ENCODE measurements at places on chromosomes 12 and 14. TPM values are rescaled to one million over a fixed set of nuclear protein-coding genes. Genes with fewer than 3 reads are reported as not detected.

GRCh38 chr14:43938588-43939281 lies 568.3 kb downstream of the FSCB start:
- no peak overlapping the region for H3K4me3 ChIP-seq
- no peak for DNase-seq
- no peak overlapping the region for H3K27ac ChIP-seq
- H3K36me3 ChIP-seq = no peaks in the 10 kb centered on the region

DNA sequence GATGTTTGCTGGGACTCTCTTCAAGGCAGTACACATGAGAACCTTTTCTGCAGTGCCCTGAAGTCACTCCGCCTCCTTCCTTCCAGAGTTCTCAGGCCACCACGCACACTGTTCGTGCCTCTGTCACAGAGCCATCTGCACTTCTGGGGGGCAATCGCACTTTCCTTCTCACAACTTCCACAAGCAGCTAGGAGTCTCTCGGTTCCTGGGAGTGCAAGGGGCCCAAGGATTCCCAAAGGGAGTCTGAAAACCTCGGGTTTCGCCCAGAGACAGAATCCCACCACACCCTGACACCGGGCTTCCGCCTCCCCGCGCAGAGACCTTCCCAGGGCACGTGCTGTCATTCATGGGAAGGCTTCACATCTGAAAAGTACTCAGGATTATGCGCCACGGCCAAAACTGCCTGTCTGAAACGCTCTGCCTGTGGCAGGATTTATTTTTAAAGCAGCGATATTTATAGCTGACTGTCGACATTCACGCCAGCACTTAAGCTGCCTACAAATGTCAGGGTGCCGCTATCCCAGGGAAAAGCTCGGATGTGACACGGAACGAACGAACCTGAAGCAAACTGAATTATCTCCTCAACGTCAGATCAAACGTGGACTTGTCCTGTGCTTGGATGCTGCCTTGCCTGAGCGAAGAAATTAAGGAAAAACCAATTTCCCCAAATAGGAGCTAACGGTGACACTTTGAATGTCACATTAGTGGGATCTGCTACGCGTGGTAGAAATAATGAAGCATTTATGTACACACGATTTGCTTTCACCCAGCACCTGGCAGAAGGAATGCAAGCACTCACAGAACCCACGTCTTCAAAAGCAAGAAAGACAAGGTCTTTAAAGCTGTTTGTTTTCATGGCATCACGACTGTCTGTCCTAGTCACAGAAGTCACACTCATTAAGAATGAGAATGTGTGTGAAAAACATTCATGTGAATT lies 154.0 kb downstream of the PIWIL1 start:
- DNase-seq = no peak
- H3K36me3 ChIP-seq = no peaks in the 10 kb centered on the region
- H3K27me3 ChIP-seq = no peaks in the 10 kb centered on the region
- peaks cover 10% of the 10 kb centered on the region for H3K4me1 ChIP-seq
- H3K27ac ChIP-seq = no peak overlapping the region

DNA sequence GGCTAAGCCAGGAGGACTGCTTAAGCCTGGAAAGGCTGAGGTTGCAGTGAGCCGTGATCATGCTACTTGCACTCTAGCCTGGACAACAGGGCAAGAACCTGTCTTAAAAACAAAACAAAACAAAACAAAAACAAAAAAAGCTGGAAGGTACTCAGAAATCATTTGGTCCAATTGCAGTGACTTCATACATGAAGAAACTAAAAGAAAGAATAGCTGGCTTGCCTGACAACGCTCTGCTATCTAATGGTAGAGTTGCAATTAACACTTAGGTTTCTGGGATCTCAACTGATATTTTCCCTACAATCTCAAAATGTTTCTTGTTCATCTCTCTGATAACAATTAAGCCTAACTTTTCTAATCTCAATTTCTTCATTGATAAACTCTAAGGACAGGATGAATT lies 13.7 kb downstream of the EEA1 start:
- peaks cover 21% of the 10 kb centered on the region for H3K4me1 ChIP-seq
- DNase-seq = no peak
- no peaks in the 10 kb centered on the region for H3K36me3 ChIP-seq
- no peak overlapping the region for H3K27ac ChIP-seq
- no peaks in the 10 kb centered on the region for H3K27me3 ChIP-seq
- H3K4me3 ChIP-seq = no peak overlapping the region

- H3K27ac ChIP-seq = no peak overlapping the region
- no peaks in the 10 kb centered on the region for H3K27me3 ChIP-seq
- H3K4me3 ChIP-seq = no peak overlapping the region
- H3K4me1 ChIP-seq = no peaks in the 10 kb centered on the region
- H3K36me3 ChIP-seq = no peaks in the 10 kb centered on the region
These were observed 81.0 kb upstream of the CCDC196 start for GRCh38 chr14:66405158-66405557.

DNA sequence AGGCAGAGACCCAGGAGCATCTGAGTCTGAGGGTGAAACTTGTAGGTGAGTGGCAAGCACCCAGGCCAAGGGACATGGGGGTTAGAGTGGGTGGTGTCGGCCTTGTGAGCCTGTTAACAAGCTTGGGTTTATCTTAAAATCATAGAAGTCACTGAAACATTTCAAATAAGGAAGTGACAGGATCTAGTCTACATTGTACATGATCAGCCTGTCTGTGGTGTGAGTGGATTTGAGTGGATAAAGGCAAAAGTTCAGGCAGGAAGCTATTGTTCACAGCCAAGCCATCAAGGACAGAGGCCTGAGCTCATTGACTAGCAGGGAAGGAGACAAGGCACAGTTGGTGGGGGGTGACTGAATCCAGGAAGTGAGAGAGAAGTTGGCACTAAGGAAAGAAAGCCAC lies 59.3 kb upstream of the FKBP4 start:
- H3K36me3 ChIP-seq = no peaks in the 10 kb centered on the region
- peak; percentile 83 for DNase-seq
- H3K27ac ChIP-seq = no peak overlapping the region
- H3K4me3 ChIP-seq = no peak overlapping the region
- H3K27me3 ChIP-seq = peaks cover 42% of the 10 kb centered on the region

GRCh38 chr14:75970989-75971388 lies 10.8 kb downstream of the TGFB3 start:
- DNase-seq = no peak
- H3K36me3 ChIP-seq = peaks cover 32% of the 10 kb centered on the region
- H3K27me3 ChIP-seq = no peaks in the 10 kb centered on the region
- peaks cover 13% of the 10 kb centered on the region for H3K4me1 ChIP-seq
- H3K27ac ChIP-seq = no peak overlapping the region
- H3K4me3 ChIP-seq = no peak overlapping the region

- H3K36me3 ChIP-seq = no peaks in the 10 kb centered on the region
- DNase-seq = no peak
- H3K27ac ChIP-seq = no peak overlapping the region
These were observed 48.7 kb upstream of the PLXNC1 start for GRCh38 chr12:94099632-94100031.

GRCh38 chr14:99078426-99078825 lies 193.6 kb downstream of the BCL11B start:
- H3K4me1 ChIP-seq = no peaks in the 10 kb centered on the region
- H3K27me3 ChIP-seq = no peaks in the 10 kb centered on the region
- no peak for DNase-seq
- no peaks in the 10 kb centered on the region for H3K36me3 ChIP-seq
- no peak overlapping the region for H3K27ac ChIP-seq
- no peak overlapping the region for H3K4me3 ChIP-seq

- peaks cover 93% of the 10 kb centered on the region for H3K4me1 ChIP-seq
- H3K36me3 ChIP-seq = no peaks in the 10 kb centered on the region
- H3K4me3 ChIP-seq = peak overlapping the region; percentile 17
- H3K27me3 ChIP-seq = no peaks in the 10 kb centered on the region
- no peak for DNase-seq
- H3K27ac ChIP-seq = peak overlapping the region; percentile 86
These were observed 8.5 kb downstream of the SLC38A1 start for GRCh38 chr12:46260124-46260912.

GRCh38 chr12:106311139-106311538 lies 8.6 kb downstream of the TCP11L2 start:
- H3K36me3 ChIP-seq = peaks cover 43% of the 10 kb centered on the region
- no peak for DNase-seq
- H3K4me1 ChIP-seq = peaks cover 51% of the 10 kb centered on the region

DNA sequence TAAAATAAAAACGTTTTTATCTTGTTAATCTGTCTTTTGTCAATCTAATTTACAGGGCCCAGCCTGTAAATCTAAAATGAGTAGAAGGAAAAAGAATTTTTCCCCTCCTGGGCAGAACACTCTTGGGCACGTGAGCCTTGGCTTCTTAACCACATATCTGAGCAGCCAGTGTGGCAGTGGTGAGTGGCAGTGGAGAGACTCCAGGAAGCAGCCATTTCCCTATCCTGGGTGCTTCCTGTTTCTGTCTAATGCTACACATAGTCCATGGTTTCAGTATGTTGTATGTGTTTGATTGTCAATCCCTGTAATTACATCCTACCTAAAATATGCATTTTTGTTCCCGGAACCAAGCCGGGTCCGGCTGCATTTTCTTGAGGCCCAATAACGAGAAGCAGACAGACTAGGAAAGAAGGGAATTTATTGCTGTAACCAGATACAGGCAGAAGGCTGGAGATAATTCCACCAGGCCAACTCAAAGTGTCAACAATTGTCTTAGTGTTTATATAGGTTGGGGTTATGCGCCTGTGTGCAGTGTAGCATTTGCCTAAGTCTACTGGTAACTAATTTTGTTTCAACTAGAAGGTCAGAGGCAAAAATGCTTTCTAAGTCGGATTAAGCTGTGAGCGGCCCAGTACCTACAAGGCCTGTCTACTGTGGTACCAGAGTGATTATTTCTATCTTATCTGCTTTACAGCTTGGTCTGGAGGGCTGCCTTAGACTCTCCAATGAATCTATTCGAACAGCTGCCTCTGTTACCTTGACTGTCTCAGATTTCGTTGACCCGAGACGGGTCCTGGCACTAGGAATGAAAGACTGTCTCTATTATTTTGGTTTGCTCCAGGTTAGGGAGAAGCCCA lies 82.4 kb upstream of the RESF1 start:
- no peaks in the 10 kb centered on the region for H3K36me3 ChIP-seq
- no peaks in the 10 kb centered on the region for H3K4me1 ChIP-seq
- no peaks in the 10 kb centered on the region for H3K27me3 ChIP-seq

DNA sequence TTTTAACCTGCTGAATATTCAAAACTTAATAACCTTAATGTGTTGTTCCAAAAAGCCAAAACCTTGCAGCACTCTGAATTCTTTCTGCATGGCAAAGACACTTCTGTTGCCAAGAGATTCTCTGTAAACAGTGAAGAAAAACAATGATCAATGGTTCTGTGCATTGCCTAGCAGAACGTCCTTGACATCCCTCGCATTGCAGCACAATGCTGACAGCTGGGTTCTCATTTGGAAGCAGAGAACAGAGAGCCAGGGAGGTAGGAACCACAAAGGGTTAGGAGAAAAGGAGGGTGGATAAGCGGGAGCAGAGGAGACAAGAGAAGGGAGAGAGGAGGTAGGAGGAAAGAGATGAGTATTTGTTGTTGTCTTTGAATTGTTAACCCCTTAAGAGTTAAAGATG lies 501.1 kb downstream of the NAV3 start:
- no peak overlapping the region for H3K4me3 ChIP-seq
- H3K36me3 ChIP-seq = no peaks in the 10 kb centered on the region
- no peaks in the 10 kb centered on the region for H3K4me1 ChIP-seq
- no peak overlapping the region for H3K27ac ChIP-seq
- H3K27me3 ChIP-seq = no peaks in the 10 kb centered on the region

- H3K27ac ChIP-seq = no peak overlapping the region
- H3K4me1 ChIP-seq = peaks cover 20% of the 10 kb centered on the region
- no peaks in the 10 kb centered on the region for H3K27me3 ChIP-seq
These were observed 11.9 kb downstream of the SART3 start for GRCh38 chr12:108548954-108549521.

Gene NPFF
- total RNA-seq = not detected

Gene KLHL33
- total RNA-seq = 0.92 TPM

Gene FAM186B
- 0.17 TPM for total RNA-seq

Gene AJUBA
- 11.6 TPM for total RNA-seq

Gene RPS29
- 795 TPM for total RNA-seq

Gene ZBTB25
- total RNA-seq = 7.3 TPM

Gene CCDC60
- not detected for total RNA-seq

Gene SMIM41
- total RNA-seq = 8.3 TPM

Gene TIMM9
- 51.5 TPM for total RNA-seq

Data from esophagus muscularis mucosa (tissue), 4 donors.